ENCODE measurements at places on chromosomes 1 and 21.

DNA sequence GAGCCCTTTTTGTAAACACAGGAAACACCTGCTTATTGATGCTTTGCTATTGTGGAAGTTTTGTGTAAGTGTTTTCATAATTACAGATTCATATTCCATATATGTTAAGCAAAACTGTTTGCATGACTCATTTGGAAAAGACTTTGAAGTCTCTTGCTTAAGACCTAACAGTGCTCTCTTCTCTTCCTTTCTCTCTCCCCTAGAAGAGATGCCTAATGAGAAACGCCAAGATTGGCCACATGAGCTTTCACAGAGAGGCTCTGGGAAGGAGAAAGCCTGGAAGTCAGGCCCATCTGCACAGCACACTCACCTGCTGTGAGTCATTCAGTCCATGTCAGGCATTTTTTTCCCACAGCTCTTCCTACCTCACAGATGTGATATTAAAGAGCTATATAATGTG, 101.6 kb upstream of the PALMD start:
- peak; percentile 19 for DNase-seq

DNA sequence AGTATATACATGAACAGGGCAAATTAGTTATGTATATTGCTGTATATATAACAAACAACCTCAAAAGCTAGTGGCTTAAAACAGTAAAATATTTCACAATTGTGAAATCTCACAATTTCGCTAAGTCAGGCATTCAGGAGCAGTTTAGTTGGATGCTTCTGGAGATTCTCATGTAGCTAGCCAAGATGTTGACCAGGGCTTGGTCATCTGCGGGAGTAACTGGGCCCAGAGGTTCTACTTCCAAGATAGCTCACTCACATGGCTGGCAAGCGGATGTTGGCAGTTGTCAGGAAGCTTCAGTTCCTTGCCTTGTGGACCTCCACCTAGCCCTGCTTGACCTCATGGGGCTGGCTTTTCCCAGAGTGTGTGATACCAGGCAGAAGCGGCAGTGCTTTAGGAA, 95.6 kb downstream of the TTC3 start:
- no peak for DNase-seq

- no peak for DNase-seq
These were observed 171.6 kb downstream of the S1PR1 start for GRCh38 chr1:101408212-101409042.

DNA sequence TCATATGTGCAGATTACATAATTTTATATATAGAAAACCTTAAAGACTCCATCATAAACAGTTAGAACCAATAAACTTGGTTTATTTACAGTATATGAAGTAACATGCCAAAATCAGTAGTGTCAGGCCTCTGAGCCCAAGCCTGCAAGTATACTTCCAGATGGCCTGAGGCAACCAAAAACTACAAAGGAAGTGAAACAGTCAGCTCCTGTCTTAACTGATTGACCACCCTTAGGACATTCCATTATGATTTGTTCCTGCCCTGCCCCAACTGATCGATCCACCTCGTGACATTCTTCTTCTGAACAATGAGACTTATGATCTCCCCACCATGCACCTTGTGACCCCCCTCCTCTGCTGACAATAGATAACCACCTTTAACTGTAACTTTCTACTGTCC, 630.3 kb downstream of the AMY1C start:
- DNase-seq: no peak

All from fibroblast of skin of back (primary cell).